T-helper 2 cell treated with Interferon-gamma antibody and Interleukin-4, amounts not matched to agents 5 μg/mL and 100 μg/mL, for 36 hours (primary cell): ENCODE measurements at places on chromosomes 12 and 14.

GRCh38 chr12:69099201-69099837, 140.1 kb upstream of the CPSF6 start:
- DNase-seq, result no peak

DNA sequence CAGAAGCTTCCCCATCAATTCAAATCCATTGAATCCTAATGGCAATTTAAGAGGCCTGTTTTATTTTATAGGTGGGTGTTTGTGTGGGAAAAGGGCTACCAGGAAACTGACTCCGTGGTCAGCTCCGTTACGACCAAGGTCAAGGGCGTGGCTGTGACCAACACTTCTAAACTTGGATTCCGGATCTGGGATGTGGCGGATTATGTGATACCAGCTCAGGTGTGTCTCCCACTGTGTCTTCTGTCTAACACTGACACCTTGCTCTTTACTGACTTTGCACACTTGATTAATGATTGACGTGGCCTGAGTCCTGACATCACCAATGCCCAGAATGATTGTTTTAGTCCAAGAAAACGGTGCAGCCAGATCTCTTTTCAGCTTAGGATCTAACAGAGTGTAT, 7.1 kb downstream of the P2RX4 start:
- DNase-seq, result no peak

DNA sequence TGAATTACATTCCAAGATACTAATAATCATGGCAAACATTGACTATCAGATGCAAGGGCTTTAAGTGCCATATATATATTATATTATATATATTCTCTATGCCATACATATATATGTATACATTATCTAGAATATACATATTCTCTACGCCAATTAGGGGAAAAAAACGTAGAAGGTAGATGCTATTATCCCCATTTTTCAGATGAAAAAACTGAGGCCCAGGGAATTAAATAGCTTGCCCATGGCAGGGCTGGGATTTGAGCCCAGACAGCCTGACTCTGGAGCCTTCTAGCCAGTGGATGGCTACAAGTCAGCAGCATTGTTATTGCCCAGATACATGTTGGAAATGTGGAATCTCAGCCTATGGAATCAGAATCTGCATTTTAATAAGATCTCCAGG, 116.0 kb upstream of the BTG1 start:
- no peak for DNase-seq

DNA sequence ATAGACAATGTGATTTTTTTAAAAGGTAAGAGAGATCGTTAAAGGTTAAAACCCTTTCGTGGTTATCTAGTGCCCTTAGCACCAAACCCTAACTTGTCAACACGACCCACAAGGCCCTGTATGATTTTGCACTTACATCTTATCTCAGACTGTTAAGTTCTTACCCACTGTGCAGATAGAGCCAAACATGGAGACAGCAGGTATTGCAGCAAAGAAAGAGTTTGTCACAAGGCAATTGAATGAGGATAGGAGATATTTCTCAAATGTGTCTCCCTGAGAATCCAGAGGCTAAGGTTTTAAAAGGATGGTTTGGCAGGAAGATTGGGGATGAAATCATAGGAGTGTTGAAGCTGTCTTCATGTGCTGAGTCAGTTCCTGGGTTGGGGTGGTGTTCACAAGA, 313.4 kb downstream of the AEBP2 start:
- no peak for DNase-seq

- DNase-seq, result no peak
These were observed 3.5 kb downstream of the DEGS2 start for GRCh38 chr14:100155756-100156616.

GRCh38 chr12:4434706-4435425, 10.7 kb downstream of the FGF6 start:
- DNase-seq, result no peak

DNA sequence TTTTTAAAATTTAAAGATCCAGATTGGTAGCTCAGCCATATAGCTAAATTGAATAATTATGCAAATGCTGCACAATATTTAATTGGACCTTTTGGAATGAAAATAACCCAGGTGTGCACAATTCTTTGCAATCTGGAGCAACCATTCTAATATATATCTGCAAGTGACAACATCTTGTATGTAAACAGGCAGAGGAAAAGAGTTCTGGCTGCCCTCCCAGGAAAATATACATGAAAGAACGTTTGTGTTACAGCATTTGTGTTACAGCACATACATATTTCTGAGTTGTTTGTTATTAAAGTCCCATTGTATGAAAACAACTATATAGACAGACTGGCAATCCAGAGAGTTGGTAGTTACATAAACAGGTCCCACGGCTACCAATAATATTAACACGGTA, 377.5 kb downstream of the DIO2 start:
- DNase-seq, result no peak

DNA sequence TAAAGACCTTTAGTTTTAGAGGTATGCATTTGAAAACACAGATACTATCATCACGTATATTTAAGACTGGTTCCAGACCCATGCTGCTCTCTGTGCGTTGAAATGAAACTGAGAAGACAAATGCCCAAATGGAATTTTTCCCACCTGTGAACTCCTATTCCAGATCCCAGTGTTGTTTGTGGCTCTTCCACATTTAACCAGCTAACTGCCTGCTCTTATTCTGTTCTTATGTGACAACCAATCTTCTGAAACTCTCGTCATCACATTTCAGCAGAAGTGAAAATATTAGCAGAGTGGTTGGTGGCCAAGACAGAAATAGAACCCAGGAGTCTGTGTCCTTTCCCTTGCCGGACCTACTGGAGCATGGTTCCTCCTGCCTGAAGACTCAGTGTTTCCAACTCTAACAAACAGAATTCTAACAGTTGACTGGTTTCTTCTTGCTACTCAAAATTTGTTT, 460.2 kb downstream of the RAD51B start:
- DNase-seq, result no peak

DNA sequence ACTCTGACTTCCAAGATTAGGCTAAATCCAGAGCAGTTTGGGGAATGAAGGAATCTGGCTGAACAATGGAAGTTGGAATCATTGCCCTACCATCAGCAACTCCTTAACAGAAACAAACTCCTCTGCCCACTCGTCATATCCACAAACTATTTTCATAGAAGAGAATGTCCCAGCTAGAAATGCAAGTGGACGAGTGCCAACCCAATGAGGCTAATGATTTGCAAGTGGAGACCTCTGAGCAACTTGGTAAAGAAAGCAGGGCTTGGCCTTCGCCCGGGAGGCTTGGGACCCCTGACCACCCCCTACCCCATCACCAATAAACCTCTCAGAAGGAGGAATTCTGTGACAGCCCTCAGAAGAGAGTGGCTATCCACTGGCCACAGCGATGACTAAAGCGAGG, 40.0 kb upstream of the DDX11 start:
- DNase-seq, result no peak

- no peak for DNase-seq
These were observed 30.6 kb downstream of the CCER1 start for GRCh38 chr12:90924406-90924805.

- DNase-seq, result no peak
These were observed 63.5 kb upstream of the MBIP start for GRCh38 chr14:36383767-36384431.

GRCh38 chr12:68113644-68114043, 45.9 kb downstream of the IFNG start:
- peak; percentile 20 for DNase-seq

GRCh38 chr14:92341791-92342190, 18.8 kb downstream of the SLC24A4 start:
- DNase-seq, result peak; percentile 58

GRCh38 chr14:60303745-60304144, 54.7 kb downstream of the PPM1A start:
- no peak for DNase-seq

DNA sequence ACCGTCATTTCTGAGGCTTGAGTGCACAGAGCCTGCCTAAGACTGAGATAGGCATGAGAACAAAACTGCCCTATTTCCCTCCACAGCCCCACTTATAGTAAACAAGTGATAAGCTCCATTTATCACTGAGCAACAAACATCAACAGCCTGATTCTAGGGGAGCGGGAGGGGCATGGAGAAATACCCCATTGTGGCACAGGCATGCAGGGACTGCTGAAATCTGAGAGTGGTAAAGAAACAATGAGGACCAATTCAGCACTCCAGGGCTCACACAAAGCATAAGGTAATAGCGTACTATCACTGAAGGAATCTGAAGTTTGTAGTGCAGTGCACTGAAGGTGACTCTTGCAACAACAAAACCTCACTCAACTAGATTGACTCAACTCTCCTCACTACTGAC, 186.7 kb downstream of the ANO2 start:
- no peak for DNase-seq

DNA sequence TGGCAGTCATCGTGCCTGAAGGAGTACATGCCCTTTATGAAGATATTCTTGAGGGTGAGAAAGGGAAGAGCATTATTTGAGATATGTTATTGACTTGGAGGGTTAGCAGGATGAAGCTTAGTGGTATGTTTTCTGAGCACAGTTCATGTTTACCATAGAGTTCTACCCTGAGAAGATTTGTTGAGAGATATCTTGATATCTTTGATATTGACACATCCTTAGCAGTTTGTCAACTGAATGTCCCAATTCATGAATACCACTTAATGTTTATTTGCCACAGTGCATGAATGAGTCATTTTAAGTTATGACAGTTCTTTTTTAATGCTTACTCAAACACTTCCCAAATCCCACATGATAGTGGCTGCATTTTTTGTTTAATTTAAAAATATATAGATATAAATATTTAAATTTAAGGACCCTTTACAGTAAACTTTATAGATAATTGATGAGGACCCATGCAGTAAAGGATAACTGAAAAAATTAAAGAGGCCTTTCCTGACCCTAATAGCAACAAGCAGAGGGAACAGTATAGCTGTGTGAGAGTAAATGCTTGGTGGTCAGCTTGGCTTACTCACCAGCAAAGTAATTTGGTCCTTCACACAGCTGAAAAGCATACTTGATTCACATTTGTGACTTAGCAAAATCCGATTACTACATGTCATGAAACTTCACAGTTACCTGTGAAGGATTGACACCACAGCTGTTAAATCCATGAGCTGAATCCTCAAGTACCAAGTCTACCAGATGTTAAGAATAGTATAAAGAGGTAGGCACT, 25.8 kb downstream of the SLC39A9 start:
- DNase-seq, result no peak

DNA sequence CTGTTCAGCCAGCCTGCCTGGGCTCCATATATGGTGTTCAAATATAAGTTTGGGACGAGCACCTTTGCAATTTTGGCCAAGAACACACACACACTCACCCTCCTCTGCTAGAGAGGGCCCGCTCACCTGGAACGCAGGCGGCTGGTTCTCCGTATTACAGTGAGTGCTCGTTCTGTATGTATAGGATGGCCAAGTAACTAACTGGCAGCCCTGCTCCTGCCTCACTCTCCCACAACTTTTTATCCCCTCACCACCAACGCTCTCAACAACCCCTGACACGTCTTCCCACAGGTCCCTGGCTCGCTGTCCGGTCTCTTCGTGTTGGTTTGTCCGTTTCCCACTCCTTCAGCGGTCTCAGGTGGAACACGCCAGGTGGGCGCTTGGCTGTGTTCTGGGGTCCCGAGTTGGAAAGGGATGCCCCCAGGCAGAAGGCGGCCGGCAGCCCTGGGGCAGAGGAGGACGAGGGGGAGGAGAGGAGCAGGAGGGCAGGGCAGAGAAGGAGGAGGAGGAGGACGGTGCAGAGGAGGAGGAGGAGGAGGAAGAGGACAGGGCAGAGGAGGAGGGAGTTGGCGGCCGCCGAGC, 398 bp upstream of the MSRB3 start:
- no peak for DNase-seq

DNA sequence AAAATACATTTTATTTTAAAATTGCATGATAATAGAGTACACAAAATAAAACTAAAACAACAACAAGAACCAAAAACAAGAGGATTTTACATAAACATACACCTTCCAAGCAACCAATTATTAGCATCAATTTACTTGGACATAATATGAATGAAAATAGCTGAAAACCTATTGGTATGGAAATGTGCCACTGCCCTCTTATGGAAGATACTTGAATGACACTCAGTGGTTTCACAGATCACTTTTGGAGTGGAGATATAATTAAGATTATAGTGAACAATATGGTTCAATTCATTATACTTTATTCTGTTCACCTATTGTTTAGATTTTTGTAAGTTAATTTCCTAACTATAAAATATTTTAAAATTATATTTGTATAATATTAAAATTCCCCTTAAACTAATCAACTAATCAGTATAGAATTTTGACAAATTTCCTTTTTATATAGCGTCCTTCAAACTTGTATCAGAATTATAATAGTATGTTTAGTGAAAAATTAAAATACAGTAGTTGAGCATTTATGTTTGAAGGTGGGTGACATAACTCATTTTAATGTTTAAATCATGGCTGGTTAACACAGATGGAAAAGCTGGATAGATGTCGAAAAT, 70.1 kb downstream of the SLC6A15 start:
- no peak for DNase-seq

DNA sequence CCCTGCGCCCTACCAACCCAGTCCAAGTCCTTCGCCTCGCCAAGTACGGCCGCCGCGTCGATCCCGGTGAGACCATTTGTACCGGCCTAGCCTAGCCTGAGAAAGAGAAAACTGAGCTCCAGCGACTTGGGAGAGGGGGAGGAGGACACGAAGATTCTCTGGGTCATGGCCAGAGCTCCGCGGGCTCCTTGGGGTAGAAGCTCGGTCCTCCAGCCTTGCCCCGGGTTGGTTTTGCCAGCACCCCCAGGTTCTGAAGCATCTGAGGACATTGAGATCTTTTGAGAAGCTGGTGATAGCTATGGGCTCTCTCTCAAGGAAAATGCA, 7.3 kb downstream of the LHX5 start:
- DNase-seq, result no peak

GRCh38 chr14:106578481-106578880, 1052.1 kb downstream of the TMEM121 start:
- no peak for DNase-seq

DNA sequence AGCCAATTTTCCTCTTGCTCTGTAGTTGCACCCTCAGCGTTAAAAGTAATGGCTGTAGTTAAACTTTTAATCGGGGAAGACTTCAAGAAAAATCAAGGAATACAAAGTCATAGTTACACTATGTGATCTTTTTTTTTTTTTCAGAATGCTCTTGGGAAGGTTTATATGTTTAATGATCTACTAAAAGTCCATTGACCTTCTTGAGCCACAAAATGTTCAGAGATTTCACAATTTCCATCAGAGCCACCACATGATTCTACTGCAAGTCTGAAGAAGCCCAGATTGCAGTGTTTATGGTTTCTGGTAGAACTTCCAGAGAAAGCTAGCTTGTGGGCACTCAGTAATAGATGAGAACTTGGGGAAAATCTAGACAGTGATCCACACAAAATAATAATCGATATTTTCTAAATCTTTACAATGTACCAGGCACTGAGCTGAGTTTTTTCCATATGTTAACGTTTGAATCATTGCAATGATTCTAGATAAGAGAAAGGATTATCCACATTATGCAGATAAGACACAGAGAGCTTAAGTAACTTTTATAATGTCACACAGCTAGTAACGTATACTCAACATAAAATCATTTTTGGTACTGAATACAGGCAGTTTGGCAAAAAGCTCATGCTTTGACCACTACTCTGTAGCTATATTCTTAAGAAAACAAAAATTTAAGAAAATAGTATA, 38.3 kb downstream of the GYS2 start:
- no peak for DNase-seq
